Occipital lobe (tissue), 3 donors: ENCODE measurements at places on chromosomes 7 and 10. TPM values are rescaled to one million over a fixed set of nuclear protein-coding genes. Genes with fewer than 3 reads are reported as not detected.

MMD2 gene
- 0.94 TPM for total RNA-seq

SAMD9L gene
- total RNA-seq = 3.7 TPM

CYP2E1 gene
- total RNA-seq = 10.5 TPM

SCRN1 gene
- 129 TPM for total RNA-seq

CFAP70 gene
- total RNA-seq = 0.62 TPM

ODAD2 gene
- 1.9 TPM for total RNA-seq

HOXA3 gene
- not detected for total RNA-seq

ELFN1 gene
- 9.5 TPM for total RNA-seq

GIMAP4 gene
- total RNA-seq = 11.4 TPM

EPHB6 gene
- total RNA-seq = 55.8 TPM

SFTPA1 gene
- 0.16 TPM for total RNA-seq

TAS2R4 gene
- total RNA-seq = 4.5 TPM

MARVELD1 gene
- 3.4 TPM for total RNA-seq
